GDM1 (cell line): ENCODE measurements at places on chromosomes 5 and 9.

- no peak for DNase-seq
Measured at GRCh38 chr9:37032713-37033112, 1.4 kb downstream of the PAX5 start.

DNA sequence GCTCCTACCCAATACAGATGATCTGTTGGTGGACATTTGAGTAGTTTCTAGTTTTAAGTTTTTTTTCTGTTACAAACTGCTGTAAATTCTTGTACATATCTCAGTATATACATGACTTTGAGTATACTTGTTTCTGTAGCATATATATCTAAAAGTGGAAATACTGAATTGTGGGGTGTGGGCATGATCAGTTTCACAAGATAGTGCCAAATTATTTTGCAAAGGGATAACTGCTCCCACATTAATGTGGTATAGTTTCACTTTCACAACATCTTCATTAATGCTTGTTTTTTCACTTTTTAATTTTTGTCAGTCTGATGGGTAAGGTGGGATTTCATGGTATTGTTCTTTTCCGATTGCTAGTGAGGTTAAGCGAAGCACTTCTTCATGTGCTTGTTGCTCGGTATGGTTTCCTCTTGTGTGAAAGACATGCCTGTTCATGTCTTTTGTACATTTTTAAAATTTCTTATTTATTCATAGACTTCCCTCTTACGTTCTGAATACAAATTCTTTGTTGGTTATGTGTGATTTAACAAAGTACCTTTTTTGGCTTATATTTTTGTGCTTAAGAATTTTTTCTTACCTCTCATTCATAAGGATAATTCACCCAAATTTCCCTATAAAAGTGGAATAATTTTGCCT is 103.5 kb downstream of the CDC42SE2 start:
- DNase-seq = no peak

GRCh38 chr5:157248821-157249470 is 17.0 kb upstream of the CYFIP2 start:
- no peak for DNase-seq

GRCh38 chr9:122848256-122848943 is 20.0 kb upstream of the PDCL start:
- no peak for DNase-seq

DNA sequence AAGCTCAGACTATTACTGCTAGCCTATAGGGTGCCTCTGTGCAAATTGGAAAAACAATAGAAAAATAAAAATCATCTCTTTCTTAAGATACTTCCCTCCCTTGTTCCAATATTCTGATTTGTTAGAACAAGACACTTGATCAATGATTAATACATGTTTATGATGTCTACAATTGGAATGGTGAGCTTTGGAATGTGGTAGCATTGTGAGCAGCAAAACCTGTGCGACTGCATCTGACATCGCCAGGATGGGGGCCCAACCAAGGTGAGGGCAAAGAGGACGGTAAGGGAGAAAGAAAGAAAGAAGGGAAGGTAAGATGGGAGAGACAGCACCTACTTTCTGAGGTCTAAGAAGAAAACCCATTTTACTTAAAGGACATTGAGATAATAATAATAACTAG is 183.0 kb upstream of the TRIM32 start:
- no peak for DNase-seq

- no peak for DNase-seq
Measured at GRCh38 chr9:135552698-135553171, 6.8 kb downstream of the OBP2A start.

GRCh38 chr5:33237471-33237870 is 203.3 kb upstream of the TARS1 start:
- DNase-seq = no peak

DNA sequence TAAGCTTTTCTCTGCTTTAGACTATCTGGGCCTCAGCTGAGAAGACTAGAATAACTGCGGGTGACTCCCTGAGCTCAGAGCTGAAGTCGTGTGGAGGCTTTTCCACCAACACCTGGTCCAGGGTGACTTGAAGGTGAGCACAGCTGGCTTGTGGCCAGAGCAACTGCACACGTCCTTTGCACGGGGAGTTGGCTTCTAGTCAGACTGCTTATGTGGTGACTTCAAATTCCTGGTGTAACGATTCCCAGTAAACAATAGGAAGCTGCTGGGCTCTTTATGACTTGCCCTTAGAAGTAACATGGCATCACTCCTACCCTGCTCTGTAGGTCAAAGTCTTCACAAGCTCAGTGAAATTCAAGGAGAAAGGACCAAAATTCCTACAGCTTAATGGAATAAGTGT is 800.6 kb upstream of the CDH6 start:
- no peak for DNase-seq

DNA sequence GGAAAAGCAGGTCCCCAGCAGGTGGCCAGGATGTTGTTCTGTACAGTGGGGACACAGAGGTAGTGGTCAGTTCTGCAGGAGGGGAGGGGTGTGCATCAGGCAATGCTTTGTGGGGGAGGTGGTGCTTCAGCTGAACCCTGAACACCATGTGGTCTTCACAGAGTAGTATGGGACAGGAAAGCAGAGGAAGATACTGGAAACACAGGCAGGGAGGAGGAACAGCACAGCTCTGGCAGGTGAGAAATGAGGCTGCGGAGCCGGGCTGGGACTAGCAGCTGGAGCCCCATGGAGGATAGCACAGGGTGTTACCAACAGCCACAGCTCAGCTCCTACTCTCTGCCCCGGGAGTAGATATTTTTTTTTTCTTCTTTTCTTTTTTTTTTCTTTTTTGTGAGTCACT is 161.5 kb downstream of the ENTREP1 start:
- DNase-seq = no peak

DNA sequence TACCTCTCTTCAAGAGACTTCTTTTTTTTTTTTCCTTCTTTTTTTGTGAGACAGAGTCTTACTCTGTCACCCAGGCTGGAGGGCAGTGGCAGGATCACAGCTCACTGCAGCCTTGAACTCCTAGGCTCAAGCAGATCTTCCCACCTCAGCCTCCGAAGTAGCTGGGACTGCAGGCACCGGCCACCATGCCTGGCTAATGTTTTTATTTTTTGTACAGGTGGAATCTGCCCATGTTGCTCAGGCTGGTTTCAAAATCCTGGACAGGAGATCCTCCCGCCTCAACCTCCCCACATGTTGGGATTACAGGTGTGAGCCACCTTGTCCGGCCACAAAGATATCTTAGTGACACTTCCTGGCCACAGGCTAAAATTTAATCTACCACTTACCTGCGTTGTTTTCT is 42.9 kb upstream of the F2RL1 start:
- DNase-seq = no peak

GRCh38 chr9:68505681-68506409 is 34.8 kb downstream of the TMEM252 start:
- peak; percentile 36 for DNase-seq

DNA sequence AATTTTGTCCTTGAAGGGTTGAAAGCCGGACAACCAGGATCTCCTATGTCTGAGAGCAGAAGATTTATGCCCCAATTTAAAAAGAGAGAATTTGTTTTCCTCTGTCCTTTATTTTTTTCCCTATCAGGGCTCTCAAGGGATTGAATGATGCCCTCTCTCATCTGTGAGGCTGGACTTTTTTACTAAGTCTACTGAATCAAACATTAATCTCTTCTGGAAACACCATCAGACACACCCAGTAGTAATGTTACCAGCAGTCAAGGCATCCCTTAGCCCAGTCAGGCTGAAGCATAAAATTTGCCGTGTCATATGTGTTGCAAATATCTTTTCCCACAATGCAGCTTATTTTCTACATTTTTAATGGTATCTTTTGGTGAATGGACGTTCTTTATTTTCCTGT is 1497.9 kb downstream of the MAT2B start:
- no peak for DNase-seq

DNA sequence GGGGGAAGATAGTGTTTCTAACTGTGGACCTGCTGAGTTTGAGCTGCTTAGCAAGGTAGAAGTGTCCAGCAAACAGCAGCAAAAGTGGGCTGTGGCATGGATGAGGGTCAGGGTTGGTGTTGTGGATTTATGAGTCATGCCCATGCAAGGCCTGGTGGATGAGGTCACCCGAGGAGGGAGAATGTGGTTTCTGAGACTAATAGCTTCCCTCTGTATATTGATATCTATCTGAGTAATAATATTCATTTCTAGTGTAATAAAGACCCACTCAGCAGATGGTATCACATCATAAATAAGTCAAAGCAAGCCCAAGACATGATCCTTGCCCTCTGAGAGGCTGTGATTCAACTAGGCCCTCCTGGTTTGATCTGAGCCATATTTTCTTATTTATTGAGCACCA is 597.8 kb upstream of the CLINT1 start:
- DNase-seq = no peak

DNA sequence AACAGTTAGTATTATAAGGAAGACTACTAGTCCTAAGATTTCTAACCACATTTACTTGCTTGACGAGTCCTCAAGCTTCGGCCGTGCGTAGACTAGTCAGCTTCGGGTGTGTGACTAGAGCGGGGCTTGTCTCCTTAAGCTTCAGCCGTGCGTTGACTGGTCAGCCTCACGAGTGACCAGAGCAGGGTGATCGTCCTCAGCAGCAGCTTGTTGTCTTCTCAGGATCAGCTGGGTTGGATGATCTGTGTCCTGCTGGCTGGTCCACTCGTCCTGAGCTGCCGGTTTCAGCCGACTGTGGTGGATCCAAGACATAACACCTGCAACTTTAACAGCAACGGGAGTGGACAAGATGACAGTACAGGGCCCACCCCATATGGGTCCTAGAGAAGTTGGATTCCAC is 16.7 kb downstream of the CEL start:
- DNase-seq = no peak

DNA sequence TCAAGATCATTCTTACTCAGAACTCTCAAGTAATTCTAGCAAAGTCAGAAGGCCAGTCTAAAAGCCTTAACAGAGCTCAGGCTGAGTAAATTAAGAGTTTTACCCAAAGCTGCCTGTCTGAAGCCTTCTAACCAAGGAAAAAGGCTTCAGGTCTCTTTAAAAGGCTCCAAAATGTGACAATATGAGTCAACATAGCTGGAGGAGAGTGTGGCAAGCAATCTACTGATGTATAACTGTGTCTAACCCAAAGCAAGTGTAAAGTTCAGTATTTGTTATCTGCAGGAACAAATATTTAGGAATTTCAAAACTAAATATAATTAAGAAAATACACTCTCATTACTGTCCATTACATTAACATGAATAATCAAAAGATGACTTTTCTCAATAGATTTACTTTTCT is 11.0 kb downstream of the ZBTB5 start:
- DNase-seq = no peak

DNA sequence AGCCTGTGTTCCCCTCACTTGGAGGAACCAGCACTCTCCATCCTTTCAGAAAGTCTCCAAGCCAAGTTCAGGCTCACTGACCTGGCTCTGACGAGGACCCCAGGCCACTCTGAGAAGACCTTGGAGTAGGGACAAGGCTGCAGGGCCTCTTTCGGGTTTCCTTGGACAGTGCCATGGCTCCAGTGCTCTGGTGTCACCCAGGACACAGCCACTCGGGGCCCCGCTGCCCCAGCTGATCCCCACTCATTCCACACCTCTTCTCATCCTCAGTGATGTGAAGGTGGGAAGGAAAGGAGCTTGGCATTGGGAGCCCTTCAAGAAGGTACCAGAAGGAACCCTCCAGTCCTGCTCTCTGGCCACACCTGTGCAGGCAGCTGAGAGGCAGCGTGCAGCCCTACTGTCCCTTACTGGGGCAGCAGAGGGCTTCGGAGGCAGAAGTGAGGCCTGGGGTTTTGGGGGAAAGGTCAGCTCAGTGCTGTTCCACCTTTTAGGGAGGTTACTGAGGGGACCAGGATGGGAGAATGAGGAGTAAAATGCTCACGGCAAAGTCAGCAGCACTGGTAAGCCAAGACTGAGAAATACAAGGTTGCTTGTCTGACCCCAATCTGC is 4.7 kb upstream of the NUP214 start:
- no peak for DNase-seq

GRCh38 chr5:157162919-157163510 is 3.0 kb downstream of the GARIN3 start:
- no peak for DNase-seq

DNA sequence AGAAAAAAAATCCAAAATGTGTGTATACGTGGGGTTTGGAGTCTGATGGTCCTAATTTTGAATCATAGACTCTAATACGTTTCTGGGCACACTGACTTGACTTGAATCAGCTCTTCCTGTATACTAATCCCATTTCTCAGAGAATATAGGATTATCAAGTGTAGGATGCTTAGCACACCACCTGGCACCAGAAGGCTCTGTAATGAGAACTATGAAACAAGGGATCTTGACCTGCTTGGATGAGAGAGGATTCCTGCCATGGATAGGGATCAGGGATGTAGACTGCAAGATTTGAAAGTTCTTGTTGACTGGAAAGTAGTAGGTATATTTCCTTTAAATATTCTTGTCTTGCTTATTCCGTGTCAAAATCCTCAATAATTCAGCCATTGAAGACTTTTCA is 7.8 kb downstream of the HSPA4 start:
- DNase-seq = no peak

DNA sequence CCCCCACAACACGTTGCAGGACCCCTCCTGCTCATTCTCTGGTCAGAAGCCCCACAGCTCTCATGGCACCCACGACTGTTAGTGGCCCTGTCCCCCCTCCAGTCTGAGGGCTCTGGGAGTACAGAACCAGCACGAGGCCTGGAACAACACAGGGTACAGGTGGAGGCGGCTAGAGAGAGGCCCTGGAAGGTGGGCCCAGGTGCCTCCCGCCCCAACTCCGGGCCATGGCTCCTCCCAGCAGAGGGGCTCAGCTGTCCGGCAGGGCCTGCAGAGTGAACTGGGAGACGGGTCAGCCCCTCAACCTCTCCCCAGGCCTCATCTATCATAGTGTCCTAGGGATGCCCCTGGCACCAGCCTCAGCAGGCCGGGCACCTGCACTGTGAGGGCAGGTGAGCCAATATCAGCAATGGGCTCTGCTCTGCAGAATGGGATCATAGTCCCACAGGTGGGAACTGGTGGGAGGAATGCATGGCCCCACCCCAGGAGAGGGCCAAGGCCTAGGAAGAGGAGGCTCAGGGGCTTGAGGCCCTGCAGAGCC is 58.6 kb downstream of the BARX1 start:
- no peak for DNase-seq

DNA sequence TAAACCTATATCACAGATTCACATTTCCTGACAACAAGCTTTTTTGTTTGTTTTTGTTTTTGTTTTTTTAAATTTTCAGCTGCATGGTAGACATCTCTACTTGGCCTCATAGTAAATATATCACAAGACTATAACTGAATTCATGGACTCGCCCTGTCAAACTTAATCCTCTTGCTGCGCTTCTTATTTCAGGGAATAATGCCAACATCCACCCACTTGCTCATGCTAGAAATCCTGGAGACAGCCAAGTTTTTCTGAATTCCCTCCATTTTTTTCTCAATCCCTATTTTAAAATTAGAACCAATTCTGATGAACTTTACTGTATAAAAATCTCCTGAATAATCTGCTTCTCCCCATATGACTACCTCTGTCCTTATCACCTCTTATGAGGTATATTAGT is 283.6 kb upstream of the RPS23 start:
- DNase-seq = no peak

- DNase-seq = no peak
Measured at GRCh38 chr5:102971676-102972293, 148.2 kb downstream of the GIN1 start.

DNA sequence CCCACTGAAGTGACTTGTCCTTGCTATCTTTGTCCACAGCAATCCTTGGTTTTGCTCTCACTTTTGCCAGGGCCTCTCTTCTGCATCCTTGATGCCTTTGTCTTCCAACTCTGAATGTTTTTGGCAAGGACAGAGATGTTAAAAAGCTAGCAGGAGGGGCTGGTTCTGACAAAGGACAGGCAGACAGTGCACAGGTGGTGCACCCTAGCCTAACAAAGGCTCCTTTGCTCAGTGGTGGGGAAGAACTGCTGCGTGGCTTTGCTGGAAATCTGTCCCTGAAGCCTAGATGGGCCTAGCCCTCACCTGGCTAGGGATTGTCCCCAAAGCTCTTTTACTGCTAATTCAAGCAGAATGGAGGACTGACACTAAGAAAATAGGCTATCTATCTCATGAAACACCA is 233.5 kb downstream of the MAN2A1 start:
- DNase-seq = no peak
